ENCODE measurements at places on chromosomes 12 and 14. TPM values are rescaled to one million over a fixed set of nuclear protein-coding genes. Genes with fewer than 3 reads are reported as not detected.

DNA sequence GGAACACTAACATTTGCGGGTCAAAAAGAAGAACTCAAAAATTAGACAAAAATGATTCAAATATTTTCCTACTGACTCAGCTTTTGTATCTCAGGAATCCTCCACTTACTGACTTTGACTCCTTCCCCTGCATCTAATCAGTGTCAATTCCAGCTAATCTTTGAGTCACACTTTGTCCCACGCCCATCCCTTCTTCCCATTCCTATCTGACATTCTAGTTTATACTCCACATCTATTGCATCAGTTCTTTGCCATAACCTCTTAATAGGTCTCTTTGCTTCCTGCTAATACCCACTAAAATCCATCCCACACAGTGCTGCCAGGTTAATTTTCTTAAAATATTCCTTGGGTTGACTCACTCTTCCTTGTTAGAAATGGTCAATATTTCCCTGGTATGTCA, 19.1 kb downstream of the BBS10 start:
- DNase-seq = peak; percentile 90

- no peak for DNase-seq
Measured at GRCh38 chr12:75844985-75845384, 186.6 kb downstream of the PHLDA1 start.

- peak; percentile 80 for DNase-seq
Measured at GRCh38 chr14:103551338-103551762, 11.1 kb downstream of the BAG5 start.

GRCh38 chr14:68787092-68787992, 5.5 kb downstream of the ZFP36L1 start:
- peak; percentile 22 for DNase-seq

- no peak for DNase-seq
Measured at GRCh38 chr12:99386907-99387306, 260.6 kb upstream of the GARIN6 start.

- no peak for DNase-seq
Measured at GRCh38 chr14:57293866-57294837, 25.4 kb downstream of the AP5M1 start.

DNA sequence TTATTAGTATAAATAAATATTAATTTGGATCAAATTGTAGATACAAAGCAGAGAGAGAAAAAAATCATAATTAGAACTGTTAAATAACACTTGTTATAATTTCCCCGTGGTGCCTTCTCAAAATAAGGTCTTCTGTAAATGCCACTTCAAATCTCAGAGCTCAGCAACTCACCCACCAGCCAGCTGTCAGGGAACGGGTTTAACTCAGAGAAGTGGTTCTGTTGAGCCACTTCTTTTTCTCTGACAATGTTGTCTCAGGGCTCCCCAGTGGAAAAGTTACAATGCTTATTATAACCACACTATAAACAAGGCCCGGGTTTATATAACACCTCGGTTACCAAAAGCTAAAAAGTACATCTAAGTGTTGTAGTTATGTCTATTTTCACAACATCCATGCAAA, 452.6 kb downstream of the GLT1D1 start:
- DNase-seq = no peak

DNA sequence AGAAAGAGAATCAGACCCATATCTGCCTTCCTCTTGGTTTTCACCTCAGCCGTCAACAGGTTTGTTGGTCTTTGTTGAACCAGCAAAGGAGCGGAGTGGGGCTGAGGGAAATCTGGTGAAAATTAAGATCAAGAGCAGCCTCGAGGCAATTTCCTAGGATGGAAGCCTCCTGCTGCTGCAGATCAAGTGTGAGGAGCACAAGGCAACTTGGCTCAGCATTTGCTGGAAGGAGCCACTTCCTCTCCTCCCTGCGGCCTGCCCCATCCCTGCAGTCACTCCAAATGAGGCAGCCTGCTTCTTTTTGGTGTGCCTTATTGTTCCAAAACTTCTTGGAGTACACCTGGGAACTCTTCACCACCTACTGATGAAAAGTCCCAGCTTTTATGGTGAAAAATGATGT, 4.9 kb downstream of the TC2N start:
- no peak for DNase-seq

GRCh38 chr12:112936927-112937326, 1.3 kb upstream of the OAS3 start:
- no peak for DNase-seq

DNA sequence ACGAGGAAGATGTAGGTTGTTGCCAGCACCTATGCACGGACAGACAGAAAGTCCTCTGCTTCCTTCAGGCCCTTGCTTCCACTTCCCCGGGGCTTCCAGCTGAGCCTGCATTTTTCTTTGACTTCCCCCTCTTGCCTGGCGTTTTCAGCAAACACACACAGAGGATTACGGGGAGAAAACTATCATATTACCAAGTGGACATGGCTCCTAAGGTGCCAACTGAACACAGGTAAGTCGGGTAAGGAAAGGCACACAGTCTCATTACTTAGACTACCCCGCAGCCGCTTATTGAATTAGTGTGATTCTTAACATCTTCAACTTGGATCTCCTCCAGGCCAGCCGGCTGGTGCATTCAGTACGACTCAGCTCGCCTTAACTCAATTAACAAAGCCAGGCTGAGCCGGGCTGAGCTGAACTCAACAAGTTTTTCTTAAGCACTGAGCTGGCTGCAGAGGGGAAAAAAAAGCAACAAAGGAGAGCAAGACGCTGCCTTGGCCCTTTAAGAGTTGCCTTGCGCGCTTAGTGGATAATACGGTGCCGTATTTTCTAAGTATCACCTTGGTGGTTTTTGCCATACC, 19.2 kb upstream of the MAP1LC3B2 start:
- no peak for DNase-seq

GRCh38 chr12:123748661-123749060, 13.4 kb upstream of the DNAH10 start:
- DNase-seq = peak; percentile 89

GRCh38 chr12:112850383-112850782, 56.4 kb upstream of the OAS1 start:
- DNase-seq = no peak

GRCh38 chr14:88488081-88488480, 66.7 kb downstream of the PTPN21 start:
- no peak for DNase-seq

- peak; percentile 94 for DNase-seq
Measured at GRCh38 chr12:113220593-113221180, 577 bp upstream of the TPCN1 start.

DNA sequence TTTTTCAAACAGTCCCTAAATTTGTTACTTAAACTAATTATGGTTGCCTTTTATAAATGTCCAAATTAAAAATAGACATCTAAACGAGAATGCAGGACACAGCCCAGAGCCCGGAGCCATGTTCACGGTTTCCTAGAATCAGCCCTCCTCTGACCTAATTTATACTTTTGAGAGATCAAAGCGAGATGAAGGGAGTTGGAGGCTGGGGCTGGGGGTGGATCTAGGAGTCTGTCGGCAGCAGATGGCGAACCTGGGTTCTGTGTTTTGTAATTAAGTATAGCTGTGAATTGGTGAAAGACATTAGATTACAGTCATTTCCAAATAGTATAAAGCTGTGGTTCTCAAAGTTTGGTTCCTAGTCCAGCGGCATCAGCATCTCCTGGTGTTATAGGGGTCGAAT, 210.1 kb downstream of the SLC41A2 start:
- no peak for DNase-seq

DNA sequence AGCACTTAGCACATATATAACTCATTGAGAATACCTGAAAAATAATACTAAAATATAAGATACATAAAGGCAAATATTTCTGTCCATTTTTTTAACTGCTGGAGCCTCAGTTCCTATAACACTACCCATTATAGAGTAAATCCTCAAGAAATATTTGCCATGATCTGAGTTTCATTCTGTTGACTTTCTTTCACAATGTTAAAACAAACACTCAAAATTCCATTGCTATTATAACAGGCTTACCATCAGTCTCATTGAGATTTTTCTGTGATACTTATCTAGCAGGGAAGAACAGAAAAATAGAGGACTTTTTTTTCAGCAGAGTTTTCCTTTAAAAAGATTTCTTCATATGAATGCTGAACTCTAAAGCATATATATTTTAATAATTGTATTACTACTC, 24.5 kb downstream of the LMO3 start:
- DNase-seq = no peak

DNA sequence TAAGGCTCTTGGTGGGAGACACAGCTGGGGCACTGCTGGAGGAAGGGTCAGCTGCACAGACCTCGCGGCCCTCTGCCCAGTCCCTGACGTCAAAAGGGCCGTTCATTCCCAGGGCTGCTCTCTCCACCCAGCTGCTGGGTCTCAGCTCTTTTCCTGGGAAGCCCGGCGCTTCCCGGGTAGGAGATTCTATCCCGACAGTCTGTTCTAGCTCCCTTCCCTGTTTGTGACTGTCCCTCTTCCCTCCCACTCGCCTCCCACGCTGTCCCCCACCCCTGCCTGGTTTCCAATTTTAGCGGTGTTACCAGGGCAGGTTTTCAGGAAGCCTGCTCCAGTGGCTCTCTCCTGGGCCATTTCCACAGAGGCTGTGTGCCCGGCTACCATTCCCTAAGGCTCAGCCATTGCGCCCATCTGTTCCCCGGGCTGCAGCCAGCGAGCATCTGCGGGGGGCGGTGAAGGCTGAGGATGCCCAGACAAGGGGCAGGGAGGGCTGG, 186.6 kb downstream of the CACNA1C start:
- no peak for DNase-seq

DNA sequence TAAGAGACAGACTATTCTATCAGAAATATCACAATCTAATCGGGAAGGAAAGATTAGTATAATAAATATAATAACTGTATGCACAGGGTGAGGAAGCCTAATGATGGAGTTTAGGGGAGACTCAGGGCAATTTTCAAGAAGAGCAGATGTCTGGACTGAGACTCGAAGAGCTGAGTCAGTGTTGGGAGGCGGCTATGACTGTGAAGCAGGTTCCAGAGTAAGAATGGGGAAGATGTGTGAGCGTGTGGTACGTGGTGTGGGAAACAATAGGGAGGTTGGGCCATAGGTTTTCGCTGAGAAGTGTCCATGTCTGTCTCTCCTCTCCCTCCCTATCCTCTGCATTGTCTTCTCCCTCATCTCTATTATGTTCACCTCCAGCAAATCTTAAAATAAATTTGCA, 85.6 kb downstream of the LMO3 start:
- peak; percentile 6 for DNase-seq

DNA sequence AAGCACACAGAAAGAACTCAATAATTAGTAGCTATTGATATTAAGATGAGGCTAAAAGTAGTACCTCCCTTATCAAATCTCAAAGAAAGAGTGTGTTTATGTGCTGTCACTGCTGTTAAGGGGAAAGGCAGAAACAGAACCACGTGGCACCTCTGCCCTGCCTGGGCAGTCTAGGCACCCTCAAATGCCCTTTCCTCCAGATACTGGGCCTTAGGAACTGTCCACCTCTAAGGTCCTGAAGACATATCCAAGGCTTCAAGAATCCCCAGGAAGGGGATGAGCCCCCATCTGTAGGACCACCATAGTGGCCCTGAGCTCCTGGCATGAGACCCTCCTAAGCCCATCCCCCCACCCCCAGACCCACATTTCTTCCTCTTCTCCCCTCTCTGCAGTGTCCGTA, 29.1 kb downstream of the NGB start:
- peak; percentile 68 for DNase-seq

- DNase-seq = no peak
Measured at GRCh38 chr12:81212996-81213696, 135.3 kb downstream of the ACSS3 start.

GRCh38 chr14:96231526-96232130, 24.4 kb upstream of the BDKRB1 start:
- no peak for DNase-seq

DNA sequence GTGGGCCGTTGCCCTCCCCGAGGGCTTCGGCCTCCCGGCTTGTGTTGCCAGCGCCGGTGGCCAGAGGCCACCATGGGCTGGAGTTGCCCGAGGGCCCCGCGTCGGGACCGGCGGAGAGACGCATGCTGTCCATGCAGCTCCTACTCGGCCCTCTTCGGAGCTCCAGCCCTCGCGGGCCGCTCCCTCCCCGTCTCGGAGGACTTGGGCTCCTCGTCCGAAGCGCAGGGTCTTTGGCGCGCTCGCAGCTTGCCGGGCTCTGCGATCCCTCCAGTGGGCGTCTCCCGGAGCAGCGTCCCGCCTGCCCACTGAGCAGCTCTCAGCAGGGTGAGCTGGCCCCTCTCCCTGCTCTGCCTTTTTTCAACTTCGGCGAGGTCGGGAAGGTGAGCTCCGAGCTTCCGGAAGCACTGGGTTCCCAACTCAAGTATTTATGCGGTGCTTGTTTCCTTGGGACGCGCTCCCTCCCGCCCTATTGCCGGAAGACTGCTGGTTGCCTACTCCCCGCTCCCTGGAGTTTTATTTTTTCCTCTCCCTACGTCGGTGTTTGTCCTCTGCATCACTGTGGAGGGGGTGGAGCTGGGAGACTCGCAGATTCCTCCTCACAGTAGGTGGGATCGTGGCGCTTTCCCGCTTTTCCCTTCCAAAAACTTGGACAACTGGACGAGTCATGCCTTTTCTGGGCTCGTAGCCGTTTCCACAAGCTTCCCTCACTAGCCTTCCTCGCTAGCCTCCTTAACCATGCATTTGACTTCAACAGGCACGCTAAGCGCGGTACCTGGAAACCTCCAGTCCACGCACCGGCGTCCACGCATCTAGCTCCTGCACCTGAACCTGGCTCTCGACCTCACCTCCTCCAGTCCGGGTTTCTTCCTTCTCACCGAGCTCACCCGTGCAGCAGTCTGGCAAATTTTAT, at the start of gene AVPR1A:
Gene AVPR1A (minus strand): TSS at position 489 of the 910 bp plus-strand sequence. CDS start 365 bp downstream, at position 124.
- peak; percentile 59 for DNase-seq

- DNase-seq = no peak
Measured at GRCh38 chr14:60563113-60563512, 54.2 kb downstream of the SIX6 start.

- no peak for DNase-seq
Measured at GRCh38 chr12:75553398-75553797, 42.0 kb upstream of the KRR1 start.

Gene OR4K17
- not detected for total RNA-seq

Gene PRICKLE1
- 13.0 TPM for total RNA-seq

Gene BBOF1
- total RNA-seq = 15.9 TPM

Gene GSC
- total RNA-seq = 9.4 TPM

Gene GDF3
- not detected for total RNA-seq

Gene PCNX4
- 86.3 TPM for total RNA-seq

Gene CLEC9A
- total RNA-seq = not detected

Gene POLE
- total RNA-seq = 15.2 TPM

Gene TTC7B
- total RNA-seq = 14.5 TPM
